Glomerular endothelial cell (primary cell): ENCODE measurements at places on chromosomes 7 and 10. TPM values are rescaled to one million over a fixed set of nuclear protein-coding genes. Genes with fewer than 3 reads are reported as not detected.

The AMPH gene
- total RNA-seq, result 0.29 TPM in 1 of 2 replicates, not detected in the other

The MARVELD1 gene
- 39.0 and 50.3 TPM in 2 replicates for total RNA-seq

The RGR gene
- not detected in 2 replicates for total RNA-seq

The SSC4D gene
- total RNA-seq, result 1.4 and 2.0 TPM in 2 replicates

The MCM10 gene
- total RNA-seq, result 2.9 and 13.2 TPM in 2 replicates

The CYP26C1 gene
- total RNA-seq, result 0.05 and 1.1 TPM in 2 replicates

The CD36 gene
- 1.9 and 3.5 TPM in 2 replicates for total RNA-seq
